Activated T-cell treated with anti-CD3 and anti-CD28 coated beads, Interleukin-2, amount 50 U/mL, for 72 hours (primary cell): ENCODE measurements at places on chromosomes 12 and 14. TPM values are rescaled to one million over a fixed set of nuclear protein-coding genes. Genes with fewer than 3 reads are reported as not detected.

- peaks cover 5% of the 10 kb centered on the region for H3K36me3 ChIP-seq
- no peak for DNase-seq
- H3K4me3 ChIP-seq, result no peak overlapping the region
- H3K27me3 ChIP-seq, result no peaks in the 10 kb centered on the region
- no peak overlapping the region for H3K27ac ChIP-seq
Observed at GRCh38 chr14:76793956-76794355, 18.7 kb downstream of the ANGEL1 start.

GRCh38 chr12:72995616-72996015 lies 723.4 kb downstream of the TRHDE start:
- no peak overlapping the region for H3K4me3 ChIP-seq
- no peaks in the 10 kb centered on the region for H3K36me3 ChIP-seq
- H3K27me3 ChIP-seq, result no peaks in the 10 kb centered on the region
- H3K4me1 ChIP-seq, result no peaks in the 10 kb centered on the region
- no peak for DNase-seq

DNA sequence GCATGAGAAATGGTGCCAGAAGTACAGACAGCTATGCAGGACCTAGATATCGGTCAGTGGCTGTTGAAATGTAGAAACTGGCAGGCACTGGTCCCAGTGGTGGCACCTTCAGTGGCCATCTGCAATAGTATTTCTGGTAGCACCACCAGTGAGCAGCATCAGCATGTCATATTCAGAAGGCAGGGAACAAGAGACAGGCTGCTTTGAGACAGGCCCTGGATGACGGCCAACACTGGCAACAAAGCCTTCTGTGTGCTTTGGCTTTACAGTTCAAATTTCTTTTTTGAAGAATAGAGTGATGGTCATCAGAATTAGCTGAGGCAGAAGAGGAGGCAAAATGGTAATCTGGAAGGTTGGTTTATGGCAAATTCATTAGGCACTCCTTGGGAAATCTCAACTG lies 273.4 kb upstream of the SLC16A7 start:
- no peak for DNase-seq
- H3K4me3 ChIP-seq, result no peak overlapping the region
- no peak overlapping the region for H3K27ac ChIP-seq
- no peaks in the 10 kb centered on the region for H3K4me1 ChIP-seq
- no peaks in the 10 kb centered on the region for H3K27me3 ChIP-seq

GRCh38 chr12:32532951-32533350 lies 133.6 kb downstream of the FGD4 start:
- H3K27me3 ChIP-seq, result peaks cover 22% of the 10 kb centered on the region
- no peaks in the 10 kb centered on the region for H3K36me3 ChIP-seq
- peaks cover 15% of the 10 kb centered on the region for H3K4me1 ChIP-seq
- no peak for DNase-seq

LMBR1L gene
- total RNA-seq, result 108 TPM
